ENCODE measurements at places on chromosomes 5 and 9. TPM values are rescaled to one million over a fixed set of nuclear protein-coding genes. Genes with fewer than 3 reads are reported as not detected.

- no peak for DNase-seq
- H3K27me3 ChIP-seq: no peaks in the 10 kb centered on the region
- H3K4me3 ChIP-seq: no peak overlapping the region
Measured at GRCh38 chr9:125399165-125399564, 137.5 kb downstream of the GAPVD1 start.

DNA sequence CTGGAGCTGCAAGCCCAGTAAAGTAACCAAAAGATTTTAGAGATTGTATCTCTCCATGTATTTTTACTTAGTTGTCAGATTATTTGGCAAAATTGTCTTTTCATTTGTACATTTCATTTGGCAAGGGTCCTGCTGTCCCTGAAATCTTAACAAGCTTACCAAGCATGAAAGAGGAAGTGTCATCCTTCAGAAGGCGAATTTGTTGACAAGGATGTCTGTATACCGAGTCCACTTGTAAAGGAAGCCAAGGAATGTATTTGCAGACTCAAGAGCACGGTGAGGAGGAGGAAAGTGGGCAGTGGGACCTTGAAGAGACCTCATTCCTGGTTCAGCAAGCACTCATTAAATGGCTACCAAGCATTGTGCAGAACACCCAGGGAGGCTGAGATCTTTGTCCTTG is 7.5 kb upstream of the OTULINL start:
- H3K4me1 ChIP-seq: peaks cover 3% of the 10 kb centered on the region
- no peak overlapping the region for H3K27ac ChIP-seq
- no peaks in the 10 kb centered on the region for H3K36me3 ChIP-seq
- H3K27me3 ChIP-seq: no peaks in the 10 kb centered on the region
- H3K4me3 ChIP-seq: no peak overlapping the region

DNA sequence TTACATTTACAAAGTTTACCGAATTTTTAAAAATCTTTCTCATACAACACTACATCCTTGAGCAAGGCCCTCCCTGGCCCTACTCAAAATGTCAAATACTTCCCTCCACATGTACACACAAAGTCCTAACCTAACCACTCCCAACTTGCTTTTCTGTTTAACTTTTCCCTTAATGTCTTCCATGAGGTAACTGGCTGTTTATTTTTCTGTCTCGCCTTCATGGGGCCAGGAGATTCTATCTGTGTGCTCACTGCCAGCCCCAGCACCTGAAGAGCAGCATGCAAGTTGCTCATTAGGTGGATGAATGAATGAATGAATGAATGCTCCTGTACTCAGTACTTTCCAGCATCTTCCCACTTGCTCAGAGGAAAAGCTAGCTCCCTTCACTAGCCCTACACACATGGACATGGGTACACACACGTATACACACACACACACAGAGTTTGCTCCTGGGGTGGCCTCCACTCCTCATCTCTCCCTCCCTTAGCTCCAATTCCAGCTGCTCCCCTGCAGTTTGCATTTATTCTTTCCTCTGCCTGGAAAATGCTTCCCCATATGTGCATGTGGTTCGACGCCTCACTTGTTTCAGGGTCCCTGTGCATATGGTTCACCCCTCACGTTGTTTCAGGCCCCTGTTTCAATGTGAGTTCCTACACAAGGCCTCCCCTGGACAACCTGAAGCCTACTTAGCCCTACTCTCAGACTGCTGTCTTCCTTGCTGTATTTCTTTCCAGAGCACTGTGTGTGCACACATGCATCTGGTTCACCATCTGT is 165.2 kb downstream of the ROR2 start:
- no peak overlapping the region for H3K27ac ChIP-seq
- DNase-seq: no peak
- H3K4me3 ChIP-seq: no peak overlapping the region
- H3K36me3 ChIP-seq: no peaks in the 10 kb centered on the region

DNA sequence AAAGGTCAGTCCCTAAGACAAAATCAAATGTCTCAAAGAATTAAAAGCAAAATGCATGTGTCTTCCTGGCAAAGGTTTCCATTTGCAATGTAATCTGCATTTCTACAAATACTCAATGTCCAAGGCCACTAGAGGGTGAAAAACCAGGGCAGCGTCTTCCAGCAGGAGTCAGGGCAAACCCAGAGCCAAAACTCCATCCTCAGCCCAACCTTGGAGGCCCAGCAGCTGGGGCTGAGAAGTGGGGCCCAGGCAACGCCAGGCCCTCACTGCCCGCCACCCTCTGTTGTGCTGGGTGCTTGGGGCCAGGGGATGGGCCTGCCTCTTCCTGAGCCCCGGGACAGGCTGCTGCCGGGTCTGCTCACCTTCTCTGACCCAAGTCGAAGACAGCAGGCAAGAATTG is 200.1 kb downstream of the PAX5 start:
- no peak for DNase-seq
- H3K4me1 ChIP-seq: no peaks in the 10 kb centered on the region
- H3K36me3 ChIP-seq: no peaks in the 10 kb centered on the region
- H3K27me3 ChIP-seq: no peaks in the 10 kb centered on the region
- H3K4me3 ChIP-seq: no peak overlapping the region

- DNase-seq: no peak
- H3K27ac ChIP-seq: no peak overlapping the region
- no peaks in the 10 kb centered on the region for H3K27me3 ChIP-seq
- peaks cover 6% of the 10 kb centered on the region for H3K4me1 ChIP-seq
- no peaks in the 10 kb centered on the region for H3K36me3 ChIP-seq
Measured at GRCh38 chr9:97593960-97594359, 39.2 kb downstream of the TSTD2 start.

- no peaks in the 10 kb centered on the region for H3K27me3 ChIP-seq
- peak; percentile 24 for DNase-seq
- peaks cover 28% of the 10 kb centered on the region for H3K36me3 ChIP-seq
- peaks cover 14% of the 10 kb centered on the region for H3K4me1 ChIP-seq
- peak overlapping the region; percentile 76 for H3K4me3 ChIP-seq
Measured at GRCh38 chr9:72362680-72363139, 2.3 kb downstream of the ZFAND5 start.

DNA sequence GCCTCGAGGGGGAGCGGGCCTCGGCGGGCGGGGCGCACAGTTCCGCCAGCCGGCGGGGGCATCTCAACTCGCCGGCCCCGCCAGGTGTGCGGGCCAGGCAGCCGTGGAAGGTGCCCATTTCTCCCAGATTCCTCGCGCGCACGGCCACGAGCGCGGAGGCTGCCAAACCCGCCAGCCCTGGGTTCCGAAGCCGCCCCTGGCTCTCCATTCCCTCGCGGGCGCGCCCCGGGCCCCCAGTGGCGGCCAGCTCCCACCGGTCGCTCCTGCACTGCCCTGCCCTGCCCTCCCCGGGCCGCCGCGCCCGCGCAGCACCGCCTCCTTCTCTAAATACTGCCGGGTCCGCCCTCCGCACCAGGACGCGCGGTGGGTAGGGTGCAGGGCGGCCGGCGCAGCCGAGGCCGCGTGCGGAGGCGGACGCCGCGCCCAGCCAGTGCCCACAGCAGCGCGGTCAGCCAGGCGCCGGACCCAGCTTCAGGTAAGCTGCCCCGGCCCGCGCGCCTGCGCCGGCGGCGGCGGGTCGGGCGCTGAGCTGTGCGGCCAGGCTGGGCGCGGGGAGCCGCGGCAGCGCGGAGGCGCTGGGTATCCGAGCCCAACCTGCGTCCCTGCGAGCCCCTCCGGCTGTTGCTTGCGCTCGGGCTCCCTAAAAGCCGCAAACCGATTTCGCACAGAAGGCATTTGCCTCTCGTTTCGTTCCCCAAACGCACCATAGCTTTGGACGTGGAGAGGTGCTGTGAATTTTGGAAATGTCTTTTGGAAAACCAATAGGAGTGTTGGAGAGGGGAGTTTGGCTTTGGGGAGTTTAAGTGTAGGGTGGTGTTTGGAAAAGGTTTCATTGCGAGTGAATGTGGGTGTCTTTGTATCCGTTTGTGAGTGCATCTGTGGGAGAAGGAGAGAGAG is at the start of gene TMEM171:
Gene TMEM171, plus strand, starts transcription at position 354 of the 897 bp plus-strand sequence. CDS start 2,799 bp downstream, outside the sequence.
- no peak for DNase-seq
- peak within 1 kb of the TSS; percentile 24 for H3K4me3 ChIP-seq
- no peak within 1 kb of the TSS for H3K27ac ChIP-seq
- peaks cover 35% of the 10 kb centered on the region for H3K4me1 ChIP-seq

DNA sequence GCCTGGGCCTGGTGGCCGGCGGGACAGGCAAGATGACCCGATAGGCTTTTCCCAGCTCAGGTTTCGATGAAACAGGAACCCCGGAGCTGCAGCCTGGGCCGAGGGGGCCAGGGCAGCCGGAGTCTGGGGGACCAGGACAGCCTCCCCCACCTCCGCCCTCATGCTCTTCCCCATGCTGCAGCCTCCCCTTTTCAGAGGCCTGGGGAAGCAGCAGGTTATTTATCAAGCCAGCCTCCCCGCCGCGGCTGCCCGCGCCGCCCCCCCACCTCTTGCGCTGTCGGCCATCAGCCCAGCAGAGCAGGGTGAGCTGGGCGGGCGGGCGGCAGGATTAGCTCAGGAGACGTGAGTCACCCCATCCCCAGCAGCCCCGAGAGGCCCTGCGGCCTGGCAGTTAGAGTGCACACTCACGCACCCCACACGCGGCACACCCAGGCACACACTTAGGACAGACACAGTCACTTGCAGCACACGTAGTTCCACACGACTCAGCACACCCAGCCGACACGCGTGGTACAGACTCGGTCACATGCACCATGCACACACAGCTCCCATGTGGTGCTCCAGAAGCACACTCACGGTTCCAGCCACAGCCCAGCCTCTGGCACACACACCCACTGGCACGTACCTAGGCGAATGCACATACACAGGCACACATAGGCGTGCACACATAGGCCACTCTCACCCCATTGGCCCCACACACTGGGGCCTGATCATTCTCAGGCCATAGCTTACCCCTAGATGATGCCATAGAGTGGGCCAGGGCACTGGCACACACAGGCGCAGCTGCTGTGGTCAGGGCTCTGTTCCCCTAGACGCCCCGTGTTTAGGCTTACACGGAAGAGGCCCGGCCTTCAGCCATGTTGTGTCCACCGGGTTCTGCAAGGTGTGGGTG is 13.0 kb downstream of the CXXC5 start:
- H3K4me3 ChIP-seq: no peak overlapping the region
- H3K27me3 ChIP-seq: no peaks in the 10 kb centered on the region
- peak overlapping the region; percentile 92 for H3K27ac ChIP-seq
- peaks cover 100% of the 10 kb centered on the region for H3K4me1 ChIP-seq
- H3K36me3 ChIP-seq: no peaks in the 10 kb centered on the region

DNA sequence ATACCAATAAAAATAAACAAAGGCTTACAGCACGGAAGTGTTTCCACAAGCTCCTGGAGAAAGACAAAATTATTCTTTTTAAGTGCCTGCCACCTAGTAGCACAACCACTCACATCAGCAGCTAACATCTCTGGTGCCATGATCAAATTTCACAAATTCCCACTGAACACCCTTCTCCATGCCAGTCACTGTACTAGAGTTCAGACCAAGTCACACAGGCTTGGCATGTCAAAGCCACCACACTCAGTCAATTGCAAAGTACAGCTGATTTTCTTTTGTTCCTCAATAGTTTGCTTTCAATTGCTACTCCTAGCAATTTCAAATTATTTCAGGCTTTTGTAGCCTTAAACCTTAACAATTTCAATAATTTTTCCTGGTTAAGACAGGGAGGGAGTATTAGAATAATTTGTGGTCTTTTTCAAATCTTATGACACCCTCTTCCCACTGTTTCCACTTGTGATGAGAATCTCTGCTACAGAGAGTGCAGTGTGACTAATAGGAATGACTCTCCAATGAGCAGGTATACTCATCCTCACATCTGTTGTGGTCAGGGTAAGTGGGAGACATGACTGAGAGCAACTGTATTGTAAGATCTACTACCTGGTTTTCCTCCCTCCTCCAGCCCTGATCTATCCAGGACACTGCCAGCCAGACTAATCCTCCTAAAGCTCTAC is 46.2 kb downstream of the RNF145 start:
- H3K27ac ChIP-seq: no peak overlapping the region
- no peaks in the 10 kb centered on the region for H3K4me1 ChIP-seq
- no peak overlapping the region for H3K4me3 ChIP-seq
- no peak for DNase-seq

- DNase-seq: no peak
- H3K4me1 ChIP-seq: no peaks in the 10 kb centered on the region
- H3K36me3 ChIP-seq: no peaks in the 10 kb centered on the region
- H3K27ac ChIP-seq: no peak overlapping the region
Measured at GRCh38 chr5:6350277-6351090, 27.9 kb downstream of the MED10 start.

GRCh38 chr5:150036513-150036912 is 36.0 kb downstream of the HMGXB3 start:
- H3K27ac ChIP-seq: no peak overlapping the region
- no peaks in the 10 kb centered on the region for H3K27me3 ChIP-seq
- DNase-seq: no peak
- peaks cover 84% of the 10 kb centered on the region for H3K36me3 ChIP-seq

DNA sequence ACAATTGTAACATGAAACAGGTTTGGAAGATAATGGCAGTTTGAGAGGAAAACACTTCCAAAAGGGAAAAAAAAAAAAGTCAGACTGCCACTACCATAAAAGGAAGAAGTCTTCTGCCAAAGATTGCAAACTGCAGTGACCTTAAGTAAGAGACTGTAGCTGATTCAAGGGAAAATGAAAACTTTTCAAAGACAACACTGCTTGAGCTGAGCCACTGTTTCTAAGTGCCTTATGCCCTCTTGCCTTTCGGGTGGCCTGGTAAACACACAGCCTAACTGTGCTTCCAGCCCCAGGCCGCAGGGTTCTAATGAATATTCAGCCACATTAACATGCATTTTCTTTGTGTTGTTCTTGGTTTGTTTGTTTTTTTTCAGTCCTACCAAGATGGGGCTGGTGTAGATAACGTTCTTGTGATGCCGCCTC is 354.6 kb downstream of the BNC2 start:
- no peaks in the 10 kb centered on the region for H3K27me3 ChIP-seq
- DNase-seq: no peak
- no peaks in the 10 kb centered on the region for H3K36me3 ChIP-seq
- no peak overlapping the region for H3K27ac ChIP-seq

DNA sequence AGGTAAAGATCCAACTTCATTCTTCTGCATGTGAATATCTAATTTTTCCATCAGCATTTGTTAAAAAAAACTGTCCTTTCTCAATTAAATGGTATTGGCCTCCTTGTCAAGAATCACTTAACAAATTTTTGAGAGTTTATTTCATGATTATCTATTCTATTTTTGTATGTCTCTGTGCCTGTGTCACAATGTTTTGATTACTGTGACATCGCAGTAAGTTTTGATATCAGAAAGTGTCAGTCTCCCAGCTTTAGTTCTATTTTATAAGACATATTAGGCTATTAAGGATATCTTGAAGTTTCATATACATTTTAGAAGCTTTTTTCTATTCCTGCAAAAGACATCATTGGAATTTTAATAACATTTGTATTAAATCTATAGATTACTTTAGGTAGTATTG is 33.6 kb downstream of the GABRA6 start:
- H3K4me3 ChIP-seq: no peak overlapping the region
- H3K27ac ChIP-seq: no peak overlapping the region
- H3K4me1 ChIP-seq: no peaks in the 10 kb centered on the region
- no peak for DNase-seq
- no peaks in the 10 kb centered on the region for H3K27me3 ChIP-seq

ANKRD31 gene
- 0.12 TPM for total RNA-seq

CTSL gene
- total RNA-seq: 4.4 TPM

DENND4C gene
- total RNA-seq: 100 TPM

TNPO1 gene
- 64.9 TPM for total RNA-seq

IFNA1 gene
- not detected for total RNA-seq

NUTM2G gene
- total RNA-seq: not detected

All from natural killer cell (primary cell).